Omental fat pad (tissue), 4 donors: ENCODE measurements at places on chromosomes 1 and 21. TPM values are rescaled to one million over a fixed set of nuclear protein-coding genes. Genes with fewer than 3 reads are reported as not detected.

The TFF2 gene
- not detected for total RNA-seq

The SORT1 gene
- total RNA-seq = 79.2 TPM

The PCP4L1 gene
- 0.63 TPM for total RNA-seq

The TMEM269 gene
- total RNA-seq = not detected

The PLA2G4A gene
- total RNA-seq = 8.8 TPM

The TMEM54 gene
- 27.7 TPM for total RNA-seq

- DNase-seq = no peak
Observed at GRCh38 chr1:119602169-119602568, 45.9 kb downstream of the ZNF697 start.

DNA sequence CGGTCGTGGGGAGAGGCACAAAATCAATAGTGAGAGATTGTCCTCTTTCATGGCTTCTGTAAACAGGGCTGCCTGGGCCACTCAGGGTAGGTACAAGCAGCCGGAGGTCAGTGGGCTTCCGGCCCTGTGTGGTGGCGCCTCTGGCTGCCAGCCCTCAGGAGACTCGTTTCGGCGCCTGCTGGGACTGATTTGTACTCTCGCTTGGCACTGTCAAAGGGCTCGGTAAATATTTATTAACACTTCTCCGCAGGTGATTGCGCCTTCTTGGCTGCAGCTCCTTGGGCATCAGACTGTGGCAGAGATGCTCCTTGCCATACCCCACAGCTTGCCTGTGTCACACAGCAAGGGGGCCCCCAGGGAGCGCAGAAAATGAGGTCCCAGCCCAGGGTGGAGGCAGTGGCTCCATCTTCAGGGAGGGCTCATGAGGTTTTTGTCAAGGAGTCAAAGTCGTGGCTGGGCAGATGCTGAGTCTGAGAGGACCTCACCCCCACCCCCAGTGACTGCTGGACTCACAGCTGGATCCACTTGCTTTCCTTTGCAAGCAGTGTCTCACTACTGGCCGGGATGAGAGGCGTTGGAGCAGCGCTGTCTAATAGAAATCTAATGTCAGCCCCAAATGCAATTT lies 262.5 kb downstream of the GRIK3 start:
- DNase-seq = no peak

DNA sequence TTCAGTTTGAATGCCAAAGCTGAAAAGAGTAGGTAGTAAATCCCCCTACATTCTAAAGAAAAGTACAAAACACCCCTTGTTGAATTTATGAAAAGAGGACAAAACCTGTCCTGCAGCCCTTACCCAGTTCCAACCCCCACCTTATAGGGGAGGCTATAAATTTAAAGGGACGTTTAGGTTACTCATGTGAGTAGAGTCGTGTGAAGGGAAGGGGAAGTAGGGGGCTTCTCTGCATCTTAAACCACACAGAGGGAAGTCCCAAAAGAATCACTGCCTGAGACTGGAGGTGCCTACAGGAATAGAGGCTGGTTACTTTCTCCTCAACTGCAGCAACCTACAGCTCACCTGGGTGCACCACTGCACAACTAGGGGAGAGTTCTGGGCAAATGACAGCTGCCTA lies 36.7 kb upstream of the KIRREL1 start:
- no peak for DNase-seq

- no peak for DNase-seq
Observed at GRCh38 chr1:78408810-78409209, 82.0 kb upstream of the PTGFR start.

DNA sequence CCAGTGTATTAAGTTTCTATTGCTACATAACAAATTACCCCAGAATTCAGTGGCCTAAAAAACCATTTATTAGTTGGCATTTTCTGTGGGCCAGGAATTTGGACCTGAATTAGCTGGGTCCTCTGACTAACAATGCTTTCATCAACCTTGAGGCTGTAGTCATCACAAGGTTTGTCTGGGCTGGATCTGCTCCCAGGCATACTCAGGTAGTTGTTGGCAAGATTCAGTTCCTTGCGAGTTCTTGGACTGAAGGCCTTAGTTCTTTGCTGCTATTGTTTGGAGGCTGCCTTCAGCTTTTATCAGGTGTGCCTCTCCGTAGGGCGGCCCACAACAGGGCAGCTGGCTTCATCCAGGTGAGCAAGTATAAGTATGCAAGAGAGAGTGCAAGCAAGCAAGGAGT lies 31.4 kb upstream of the DEPDC1 start:
- no peak for DNase-seq
